ENCODE measurements at places on chromosomes 1 and 21.

DNA sequence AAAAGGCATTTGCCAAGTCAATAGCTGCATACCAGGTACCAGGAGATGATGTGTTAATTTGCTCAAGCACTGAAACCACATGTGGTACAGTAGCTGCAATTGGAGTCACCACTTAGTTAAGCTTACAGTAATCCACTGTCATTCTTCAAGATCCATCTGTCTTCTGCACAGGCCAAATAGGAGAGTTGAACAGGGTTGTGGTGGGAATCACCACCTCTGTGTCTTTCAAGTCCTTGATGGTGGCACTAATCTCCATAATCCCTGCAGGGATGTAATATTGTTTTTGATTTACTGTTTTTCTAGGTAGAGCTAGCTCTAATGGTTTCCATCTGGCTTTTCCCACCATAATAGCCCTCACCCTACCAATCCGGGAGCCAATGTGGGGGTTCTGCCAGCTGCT, 91.9 kb downstream of the FCRL5 start:
- H3K36me3 ChIP-seq: no peaks in the 10 kb centered on the region
- DNase-seq: no peak
- H3K27me3 ChIP-seq: no peaks in the 10 kb centered on the region
- no peak overlapping the region for H3K4me3 ChIP-seq
- H3K4me1 ChIP-seq: no peaks in the 10 kb centered on the region

DNA sequence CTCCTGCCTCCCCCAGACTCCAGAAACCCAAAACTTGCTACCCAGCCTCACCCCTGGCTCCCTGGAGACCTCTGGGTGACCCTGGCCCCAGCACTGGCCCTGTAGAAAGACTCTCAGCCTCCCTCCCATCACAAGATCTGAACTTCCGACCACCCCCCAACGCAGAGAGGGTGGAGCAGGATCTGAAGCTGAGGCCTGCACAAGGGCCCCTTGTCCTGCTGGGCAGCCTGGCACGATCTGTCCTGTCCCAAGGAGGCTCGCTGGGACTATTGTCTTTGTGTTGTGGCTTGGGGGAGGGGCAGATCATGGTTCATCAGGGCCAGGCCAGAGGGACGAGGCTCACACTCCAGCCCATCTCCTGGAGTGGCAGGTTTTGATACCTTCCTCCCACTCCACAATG, 20.0 kb downstream of the PHLDA3 start:
- H3K36me3 ChIP-seq: no peaks in the 10 kb centered on the region
- H3K4me3 ChIP-seq: no peak overlapping the region
- peaks cover 10% of the 10 kb centered on the region for H3K4me1 ChIP-seq
- no peak for DNase-seq
- no peaks in the 10 kb centered on the region for H3K27me3 ChIP-seq
- H3K27ac ChIP-seq: peak overlapping the region; percentile 23

GRCh38 chr1:77341195-77341594, 59.4 kb downstream of the AK5 start:
- H3K27ac ChIP-seq: no peak overlapping the region
- H3K4me1 ChIP-seq: no peaks in the 10 kb centered on the region
- H3K36me3 ChIP-seq: no peaks in the 10 kb centered on the region
- DNase-seq: no peak
- no peaks in the 10 kb centered on the region for H3K27me3 ChIP-seq

GRCh38 chr1:41895552-41895951, 23.2 kb downstream of the HIVEP3 start:
- no peak overlapping the region for H3K4me3 ChIP-seq
- H3K36me3 ChIP-seq: no peaks in the 10 kb centered on the region
- H3K27me3 ChIP-seq: no peaks in the 10 kb centered on the region
- no peaks in the 10 kb centered on the region for H3K4me1 ChIP-seq

DNA sequence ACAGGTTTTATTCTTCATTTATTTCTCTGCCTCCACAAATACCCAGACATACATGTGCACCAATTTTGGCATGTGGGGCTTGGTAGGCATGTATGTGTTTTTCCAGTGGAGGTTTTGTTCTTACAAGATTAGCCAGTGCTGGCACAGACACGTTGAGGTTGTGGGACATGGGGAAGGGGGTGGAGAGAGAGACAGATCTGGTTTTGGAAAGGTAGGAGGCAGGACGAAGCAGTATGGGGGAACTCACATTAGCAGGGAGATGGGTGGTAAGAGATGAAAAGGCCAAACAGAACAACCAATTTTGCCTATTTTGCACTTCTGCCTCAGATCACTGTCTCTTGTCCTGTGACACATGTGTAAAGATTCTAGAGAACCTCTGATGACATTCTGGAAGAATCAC, 166.1 kb upstream of the HMGB4 start:
- H3K4me3 ChIP-seq: no peak overlapping the region
- H3K36me3 ChIP-seq: no peaks in the 10 kb centered on the region
- no peak overlapping the region for H3K27ac ChIP-seq
- no peaks in the 10 kb centered on the region for H3K4me1 ChIP-seq
- DNase-seq: no peak

DNA sequence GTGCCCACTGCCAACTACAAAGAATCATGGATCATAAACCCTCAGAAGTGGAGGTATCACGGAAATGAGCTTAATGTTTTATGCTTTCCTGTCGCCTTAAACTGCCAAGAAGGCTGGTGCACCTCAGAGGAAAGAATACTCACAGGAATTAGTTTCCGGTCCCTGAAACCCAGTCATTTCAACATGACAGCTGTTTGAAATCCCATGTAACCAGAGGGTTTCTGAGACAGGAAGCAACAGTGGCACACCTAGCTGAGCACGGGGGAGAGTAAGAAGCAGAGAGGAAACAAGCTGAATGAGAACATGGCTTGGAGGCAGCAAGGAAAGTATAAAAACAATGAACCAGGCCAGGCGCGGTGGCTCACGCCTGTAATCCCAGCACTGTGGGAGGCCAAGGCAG, 3.9 kb downstream of the JAK1 start:
- H3K27ac ChIP-seq: no peak overlapping the region
- no peak for DNase-seq
- H3K27me3 ChIP-seq: no peaks in the 10 kb centered on the region
- H3K4me1 ChIP-seq: no peaks in the 10 kb centered on the region
- H3K4me3 ChIP-seq: no peak overlapping the region

DNA sequence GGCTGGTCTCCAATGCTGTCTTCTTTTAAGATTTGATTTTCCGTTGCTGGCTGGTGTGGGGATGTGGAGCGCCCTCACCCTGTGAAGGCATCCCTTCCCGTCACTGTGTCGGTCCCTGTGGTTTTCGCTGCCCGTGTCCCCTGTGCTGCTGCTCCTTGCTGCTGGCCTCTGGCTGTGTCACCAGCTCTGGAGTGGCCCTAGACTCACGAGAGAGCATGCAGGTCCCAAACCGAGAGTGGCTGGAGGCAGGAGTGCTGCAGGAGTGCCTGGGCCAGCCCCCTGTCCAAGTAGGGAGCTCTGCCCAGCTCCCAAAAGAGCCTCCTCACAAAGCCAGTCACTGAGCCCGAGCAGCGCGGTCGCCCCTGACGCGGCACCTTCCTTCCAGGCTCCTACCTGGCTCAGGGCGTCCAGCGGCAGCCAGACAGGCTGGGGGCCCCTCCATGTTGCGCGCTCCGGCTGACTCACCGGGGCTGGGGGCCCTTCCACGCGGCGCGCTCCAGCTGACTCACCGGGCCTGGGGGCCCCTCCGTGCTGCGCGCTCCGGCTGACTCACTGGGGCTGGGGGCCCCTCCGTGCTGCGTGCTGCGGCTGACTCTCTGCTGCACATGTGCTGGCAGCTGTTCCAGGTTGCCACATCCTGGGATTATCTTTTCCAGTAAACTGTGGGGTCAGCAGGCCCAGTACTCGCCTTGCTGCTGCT, 106.7 kb upstream of the COL6A1 start:
- no peaks in the 10 kb centered on the region for H3K27me3 ChIP-seq
- peak; percentile 89 for DNase-seq
- H3K27ac ChIP-seq: peak overlapping the region; percentile 53
- H3K4me3 ChIP-seq: no peak overlapping the region

Measured in uterus (tissue), 4 donors.